DMS153 (cell line): ENCODE measurements at places on chromosomes 5 and 9.
A peak's percentile ranks its signal among the peaks of the same experiment; 100 is the strongest.

DNA sequence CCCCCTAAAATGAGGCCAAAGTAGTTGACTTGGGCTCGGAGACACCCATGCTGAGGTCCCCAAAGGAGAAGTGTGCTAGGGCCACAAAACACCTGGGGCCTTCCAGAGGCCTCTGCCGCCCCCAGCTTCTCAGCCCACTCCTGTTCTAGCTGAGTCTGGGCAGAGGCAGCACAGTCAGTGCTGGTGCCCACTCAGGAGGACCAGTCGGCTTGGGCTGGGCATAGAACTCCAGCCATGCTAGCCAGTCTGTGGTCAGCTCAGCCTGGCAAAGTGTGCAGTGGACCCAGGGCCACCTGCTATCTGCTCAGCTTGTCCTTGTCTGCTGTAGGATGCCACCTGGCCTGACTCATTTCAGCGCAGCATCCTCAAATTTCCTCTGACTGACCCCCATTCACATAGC is 254.6 kb downstream of the FSTL4 start:
- DNase-seq, result no peak

DNA sequence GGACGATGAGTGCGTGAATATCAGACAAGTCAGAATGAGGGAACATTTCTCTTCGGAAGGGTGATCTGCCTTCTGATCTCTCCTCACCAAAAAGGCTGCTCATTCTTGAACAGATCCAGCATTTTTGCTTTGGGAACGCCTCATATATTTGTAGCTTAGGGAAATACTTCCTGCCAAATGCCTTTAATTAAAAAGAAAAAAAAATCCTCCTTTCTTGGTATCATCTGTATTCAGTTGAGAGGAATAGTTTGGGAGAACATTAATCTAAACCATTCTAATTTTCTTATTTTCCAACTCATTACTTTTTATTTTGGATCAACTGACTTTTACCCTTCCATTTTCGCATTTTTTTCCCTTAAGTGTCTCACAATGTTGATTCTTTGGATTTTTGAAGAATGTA is 163.4 kb downstream of the SNX18 start:
- no peak for DNase-seq

- no peak for DNase-seq
Observed at GRCh38 chr5:68739752-68740151, 354.1 kb upstream of the SLC30A5 start.

DNA sequence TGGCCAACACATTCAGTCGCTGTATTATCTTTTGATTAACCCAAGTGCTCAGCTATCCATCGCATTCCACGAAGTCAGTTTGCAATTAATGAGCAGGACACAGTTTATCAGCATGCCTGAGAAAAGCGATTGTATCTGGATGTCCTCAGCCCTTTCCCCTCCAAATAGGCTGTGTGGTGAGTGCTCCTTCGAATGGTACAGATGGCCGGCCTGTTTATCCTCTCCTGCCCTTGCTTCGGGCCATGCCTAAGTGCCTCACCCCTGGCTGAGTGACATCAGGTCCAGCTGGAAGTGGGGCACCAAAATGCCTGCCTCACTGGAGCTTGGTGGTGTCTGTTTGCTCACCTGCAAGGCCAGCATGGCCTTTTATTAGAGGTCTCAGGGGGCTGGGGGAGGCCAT is 317.3 kb downstream of the GADD45G start:
- DNase-seq, result peak; percentile 42

DNA sequence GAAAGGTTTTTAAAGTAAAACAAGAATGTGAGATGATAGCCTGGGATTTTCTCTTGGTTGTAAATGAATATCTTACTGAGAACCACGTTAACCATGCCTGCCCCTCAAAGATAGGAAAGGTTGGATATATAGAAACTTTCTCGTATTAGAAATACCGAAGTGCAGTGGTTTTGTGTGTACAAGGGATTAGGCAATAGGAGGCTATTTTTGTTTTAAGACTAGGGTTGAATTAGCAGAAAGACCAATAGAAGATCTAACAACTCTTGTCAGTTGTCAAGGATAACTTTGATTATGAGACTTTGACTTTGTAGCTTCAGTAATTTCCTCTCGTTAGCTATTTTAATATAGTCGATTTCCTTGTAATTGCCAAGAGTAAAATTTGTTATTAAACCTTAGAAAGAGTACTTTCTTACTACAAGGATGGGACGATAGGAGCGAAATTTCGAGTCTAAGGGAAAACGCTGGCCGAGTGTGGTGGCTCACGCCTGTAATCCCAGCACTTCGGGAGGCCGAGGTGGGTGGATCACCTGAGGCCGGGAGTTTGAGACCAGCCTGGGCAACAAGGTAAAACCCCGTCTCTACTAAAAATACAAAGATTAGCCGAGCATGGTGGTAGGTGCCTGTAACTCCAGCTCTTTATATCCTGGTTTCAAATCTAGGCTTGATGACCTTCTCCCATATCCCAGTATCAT is 838 bp downstream of the POLK start:
- DNase-seq, result no peak

DNA sequence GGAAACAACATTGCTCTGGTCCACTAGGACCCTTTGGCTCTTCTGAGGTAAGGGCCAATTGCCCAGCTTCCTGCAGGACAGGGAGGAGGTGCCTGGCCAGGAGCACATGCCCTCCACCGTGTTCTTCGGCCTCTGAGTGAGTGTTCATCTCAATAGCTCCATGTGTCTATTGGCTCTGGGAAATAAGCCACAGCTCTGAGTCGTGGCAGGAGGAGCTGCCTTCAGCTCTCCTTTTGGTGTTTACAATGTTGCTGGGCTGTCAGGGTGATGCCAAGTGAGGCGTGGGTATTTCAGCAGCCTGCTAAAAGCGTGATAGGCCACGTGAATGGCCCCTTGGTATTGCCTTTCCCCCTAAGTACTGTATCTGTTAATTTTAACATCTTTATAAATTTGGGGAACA is 26.6 kb downstream of the GADD45G start:
- no peak for DNase-seq

GRCh38 chr5:124650147-124650561 is 96.3 kb downstream of the ZNF608 start:
- no peak for DNase-seq

GRCh38 chr5:169116961-169117461 is 183.9 kb downstream of the SLIT3 start:
- no peak for DNase-seq
